Astrocyte (in vitro differentiated cells and primary cell): ENCODE measurements at places on chromosomes 6 and 20.
A peak's percentile ranks its signal among the peaks of the same experiment; 100 is the strongest.

- DNase-seq: no peak
These were observed 207.9 kb downstream of the ERMARD start for GRCh38 chr6:169959136-169960002.

DNA sequence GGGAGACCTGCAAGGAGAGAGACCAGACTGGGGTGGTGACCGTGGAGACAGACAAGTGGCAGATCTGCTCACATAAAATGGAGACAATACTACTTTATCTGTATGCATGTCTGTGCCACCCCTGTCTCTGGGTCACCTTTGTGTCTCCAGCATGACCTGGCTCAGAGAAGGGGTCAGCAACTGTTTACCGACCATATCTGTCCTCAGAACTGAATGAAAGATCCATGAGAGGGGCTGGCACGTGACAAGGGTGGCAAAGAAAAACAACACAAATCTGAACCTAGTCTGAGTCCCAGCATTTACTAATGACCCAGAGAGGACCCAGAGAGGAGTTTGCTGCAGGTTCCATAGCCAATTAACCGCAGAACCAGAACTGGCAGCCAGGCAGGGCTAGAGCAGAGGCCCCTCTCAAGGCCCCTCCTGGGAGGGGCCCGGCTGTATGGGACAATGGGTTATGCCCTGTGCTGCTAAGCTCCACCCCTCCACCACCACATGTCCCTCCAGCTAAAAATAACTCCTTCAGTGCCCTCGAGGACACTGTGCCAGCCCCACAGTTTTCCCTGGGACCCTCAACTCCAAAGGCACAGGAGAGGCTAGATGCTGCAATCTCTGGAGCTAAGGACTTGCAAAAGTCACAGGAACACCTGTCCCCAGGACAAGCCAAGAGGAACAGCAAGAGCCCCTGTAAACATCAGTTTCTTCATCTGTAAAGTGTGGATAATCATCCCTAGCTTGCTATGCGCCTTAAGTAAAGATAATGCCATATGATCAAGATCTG lies 2.2 kb downstream of the AHCY start:
- no peak for DNase-seq

DNA sequence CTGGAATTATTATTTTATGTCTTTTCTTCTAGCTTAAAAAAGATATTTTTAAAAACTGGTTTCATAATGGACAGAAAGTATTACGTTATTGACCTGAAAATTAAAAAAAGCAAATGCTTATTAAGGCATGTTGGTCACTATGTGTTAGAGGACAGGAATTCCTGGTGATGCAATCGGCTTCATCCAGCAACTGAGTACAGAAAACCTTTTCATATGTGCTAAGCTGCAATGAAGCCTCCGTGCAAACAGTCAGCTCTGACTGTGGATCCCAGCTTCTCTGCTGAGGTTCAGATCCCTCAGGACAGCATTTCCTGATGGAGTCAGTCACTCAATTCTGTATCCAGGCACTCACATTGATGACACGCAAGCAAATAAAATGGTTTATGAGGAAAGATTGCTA lies 22.7 kb upstream of the BMP2 start:
- DNase-seq: no peak

- no peak for DNase-seq
These were observed 7.2 kb upstream of the VSX1 start for GRCh38 chr20:25089096-25089495.

- no peak for DNase-seq
These were observed 210.3 kb downstream of the FOXA2 start for GRCh38 chr20:22374066-22374465.

GRCh38 chr6:46918806-46919205 lies 2.9 kb downstream of the ADGRF5 start:
- no peak for DNase-seq

DNA sequence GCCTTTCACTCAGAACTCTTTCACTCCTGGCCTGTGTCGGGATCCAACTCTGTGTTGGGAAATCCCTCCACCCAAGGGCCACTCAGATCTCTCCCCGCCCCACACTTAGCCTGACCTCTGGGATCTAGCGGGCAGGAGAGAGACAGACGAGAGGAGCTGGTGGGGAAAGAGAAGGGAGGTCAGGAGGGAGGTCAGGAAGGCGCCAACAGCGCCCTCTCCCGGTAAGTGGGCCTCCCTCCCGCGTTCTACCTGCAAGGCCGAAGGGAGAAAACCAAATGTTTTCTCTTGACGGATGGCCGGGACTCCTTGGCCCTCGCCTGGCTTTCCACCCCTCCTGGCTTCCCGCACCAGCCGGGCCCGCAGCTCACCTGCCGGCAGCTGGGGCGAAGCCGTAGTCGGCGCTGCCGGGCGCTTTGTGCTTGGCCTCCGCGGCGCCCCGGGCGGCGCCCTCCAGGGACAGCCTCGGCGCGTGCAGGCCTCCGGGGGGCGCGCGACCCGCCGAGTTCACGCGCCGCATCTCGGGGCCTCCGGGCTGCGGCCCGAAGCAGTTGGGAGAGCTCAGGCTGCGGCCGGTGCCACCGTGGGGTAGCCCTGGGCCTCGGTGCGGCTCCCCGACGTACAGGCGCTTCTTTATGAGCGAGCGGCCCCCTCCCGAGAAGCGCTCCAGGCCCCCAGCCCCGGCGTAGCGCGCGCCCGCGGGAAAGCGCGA lies 38.2 kb downstream of the C6orf132 start:
- DNase-seq: no peak

DNA sequence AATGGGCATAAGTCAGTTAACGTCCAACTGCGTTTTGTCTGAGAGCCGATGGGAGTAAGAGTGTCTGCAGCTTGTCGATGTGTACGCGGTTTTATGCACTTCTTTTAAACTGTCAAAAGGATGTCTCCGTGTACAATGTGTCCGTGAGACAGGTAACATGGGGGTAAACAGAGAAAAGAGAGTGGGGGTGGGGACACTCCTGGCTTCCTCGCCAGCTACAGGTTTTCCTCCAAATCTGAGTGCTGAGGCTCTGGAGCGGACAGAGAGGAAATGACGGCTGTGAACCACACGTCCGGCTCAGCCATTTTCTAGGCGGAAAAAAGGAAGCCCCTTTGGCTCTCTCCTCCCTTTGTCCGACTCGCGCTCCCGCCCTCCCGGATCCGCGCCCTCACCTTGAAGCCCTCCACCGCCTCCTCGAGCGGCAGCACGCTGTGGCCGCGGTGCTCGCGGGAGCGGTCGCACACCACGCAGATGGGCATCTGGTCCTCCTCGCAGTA lies 916 bp downstream of the TRIM27 start:
- peak; percentile 32 for DNase-seq
